ENCODE measurements at places on chromosomes 7 and 10. TPM values are rescaled to one million over a fixed set of nuclear protein-coding genes. Genes with fewer than 3 reads are reported as not detected.

Gene EPHA1
- total RNA-seq: 51.3 TPM

Gene ZFAND4
- total RNA-seq: 19.4 TPM

Gene HOXA1
- total RNA-seq: 0.74 TPM

Gene RTKN2
- 2.5 TPM for total RNA-seq

- no peak for DNase-seq
Observed at GRCh38 chr10:131736321-131736980, 164.4 kb upstream of the PPP2R2D start.

- DNase-seq: no peak
Observed at GRCh38 chr7:13897819-13898218, 91.6 kb downstream of the ETV1 start.

DNA sequence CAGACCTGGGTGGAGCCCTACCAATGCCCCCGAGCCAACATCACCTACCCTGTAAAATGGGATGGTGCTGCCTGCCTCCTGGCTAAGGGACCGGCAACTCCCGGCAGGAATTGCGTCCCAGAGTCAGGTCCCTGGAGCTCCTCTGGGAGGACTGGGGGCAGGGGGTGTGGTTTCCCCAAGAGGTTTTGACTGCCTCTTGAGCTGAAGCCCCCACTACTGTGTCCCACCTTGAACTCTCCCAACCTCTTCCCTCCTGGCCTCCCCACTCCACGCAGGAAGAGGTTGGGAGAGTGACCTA is 1.3 kb downstream of the SH2B2 start:
- DNase-seq: no peak

DNA sequence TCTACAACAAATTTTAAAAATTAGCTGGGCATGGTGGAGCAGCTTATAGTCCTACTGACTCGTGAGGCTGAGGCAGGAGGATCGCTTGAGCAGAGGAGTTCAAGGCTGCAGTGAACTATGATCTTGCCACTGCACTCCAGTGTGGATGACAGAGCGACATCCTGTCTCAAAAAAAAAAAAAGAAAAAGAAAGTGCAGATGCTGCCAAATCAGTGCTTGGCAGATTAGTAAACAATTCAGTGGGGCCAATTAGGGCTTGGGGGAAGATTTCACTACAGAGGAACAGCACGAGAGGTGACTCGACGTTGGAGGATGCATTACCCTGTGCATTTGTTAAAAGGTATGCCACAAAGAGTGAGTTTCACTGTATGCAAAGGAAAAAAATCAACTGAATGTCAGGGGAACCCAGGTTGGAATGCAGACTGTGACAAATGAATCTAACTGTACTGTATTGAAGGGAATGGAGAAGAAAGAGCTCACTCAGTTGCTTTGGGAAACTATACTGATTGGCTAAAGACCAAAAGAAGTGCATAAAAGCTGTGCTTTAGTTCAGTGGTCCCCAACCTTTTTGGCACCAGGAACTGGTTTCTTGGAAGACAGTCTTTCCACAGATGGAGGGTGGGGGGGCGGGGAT is 31.6 kb downstream of the GARIN1A start:
- DNase-seq: no peak

DNA sequence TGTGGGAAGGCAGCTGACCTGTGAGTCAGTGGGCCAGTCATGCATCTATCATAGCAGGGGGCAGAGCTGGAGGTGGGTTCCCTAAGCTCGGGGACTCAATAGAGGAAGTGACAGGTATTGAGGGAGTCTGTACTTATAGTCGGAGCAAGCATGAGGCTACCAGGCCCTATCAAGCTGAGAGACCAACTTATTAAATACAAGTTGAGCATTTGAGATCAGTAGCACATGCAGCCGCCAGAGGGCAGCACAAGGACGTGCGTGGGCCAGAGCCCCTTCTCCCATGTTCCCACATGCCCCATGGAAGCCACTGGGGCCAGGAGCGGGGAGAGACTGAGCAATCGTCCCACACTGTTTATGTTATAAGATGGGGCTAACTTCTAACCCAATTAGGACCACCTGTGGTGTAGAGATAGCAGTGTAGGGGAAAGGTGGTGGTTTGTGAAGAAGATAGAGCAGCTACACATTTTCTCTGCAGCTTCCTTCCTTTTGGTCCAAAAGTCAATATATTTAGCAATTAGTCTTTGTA is 13.0 kb upstream of the STK31 start:
- DNase-seq: no peak

- DNase-seq: no peak
Observed at GRCh38 chr7:111561654-111561903, 713 bp downstream of the IMMP2L start.

DNA sequence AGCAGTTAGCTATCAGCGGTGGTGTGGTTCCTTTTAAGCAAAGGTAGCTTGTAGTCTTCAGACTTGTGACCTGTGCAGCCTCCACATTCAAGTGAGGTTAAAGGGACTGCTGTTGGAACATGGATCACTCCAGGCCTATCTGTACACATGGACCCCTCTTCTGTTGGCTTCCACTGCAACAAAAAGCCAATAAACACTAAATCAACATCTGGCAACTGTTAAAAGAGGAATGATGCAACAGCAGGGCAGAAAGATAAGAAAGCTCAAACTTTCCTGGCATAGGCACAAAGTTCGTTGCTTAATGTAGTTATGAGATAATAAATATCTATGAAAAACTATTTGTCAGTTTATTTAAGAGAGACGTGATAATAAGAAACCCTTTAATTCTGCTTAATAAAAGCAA is 4.0 kb upstream of the MINPP1 start:
- no peak for DNase-seq

Measured in vagina (tissue), 2 donors.